Cerebellum (tissue), 4 donors: ENCODE measurements at places on chromosomes 11 and 22.

GRCh38 chr11:3635641-3636375 lies 6.0 kb downstream of the ART5 start:
- DNase-seq: no peak

DNA sequence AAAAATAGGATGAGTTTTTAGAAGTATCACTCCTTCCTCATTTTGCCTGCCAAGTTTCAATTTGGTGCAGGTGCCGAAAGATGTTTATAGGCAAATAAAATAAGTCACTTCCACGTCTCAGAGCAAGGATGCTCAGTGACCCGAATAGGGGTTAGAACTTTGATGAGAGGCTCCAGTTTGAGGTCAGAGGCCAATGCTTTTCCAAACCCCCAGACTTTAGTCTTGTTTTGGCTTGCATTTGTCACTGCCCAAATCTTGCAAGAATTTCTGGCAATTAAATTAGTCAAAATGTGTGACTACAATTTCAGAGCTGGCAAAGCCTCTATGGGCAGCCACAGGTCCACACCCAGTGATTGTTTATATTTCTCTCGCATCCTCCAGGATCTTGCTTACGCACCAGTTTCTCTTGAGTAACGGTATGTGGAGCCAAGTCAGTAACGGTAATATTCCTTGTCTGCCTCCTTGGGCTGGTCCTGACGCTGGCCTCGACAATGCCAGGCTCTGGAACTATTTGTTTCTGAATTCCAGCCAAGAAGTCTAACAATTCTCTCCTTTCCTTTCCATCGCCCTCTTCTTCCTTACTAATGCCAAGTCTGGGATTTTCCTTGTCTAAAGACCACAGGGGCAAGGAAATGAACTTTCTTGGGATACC lies 9.9 kb upstream of the NUP160 start:
- DNase-seq: no peak

DNA sequence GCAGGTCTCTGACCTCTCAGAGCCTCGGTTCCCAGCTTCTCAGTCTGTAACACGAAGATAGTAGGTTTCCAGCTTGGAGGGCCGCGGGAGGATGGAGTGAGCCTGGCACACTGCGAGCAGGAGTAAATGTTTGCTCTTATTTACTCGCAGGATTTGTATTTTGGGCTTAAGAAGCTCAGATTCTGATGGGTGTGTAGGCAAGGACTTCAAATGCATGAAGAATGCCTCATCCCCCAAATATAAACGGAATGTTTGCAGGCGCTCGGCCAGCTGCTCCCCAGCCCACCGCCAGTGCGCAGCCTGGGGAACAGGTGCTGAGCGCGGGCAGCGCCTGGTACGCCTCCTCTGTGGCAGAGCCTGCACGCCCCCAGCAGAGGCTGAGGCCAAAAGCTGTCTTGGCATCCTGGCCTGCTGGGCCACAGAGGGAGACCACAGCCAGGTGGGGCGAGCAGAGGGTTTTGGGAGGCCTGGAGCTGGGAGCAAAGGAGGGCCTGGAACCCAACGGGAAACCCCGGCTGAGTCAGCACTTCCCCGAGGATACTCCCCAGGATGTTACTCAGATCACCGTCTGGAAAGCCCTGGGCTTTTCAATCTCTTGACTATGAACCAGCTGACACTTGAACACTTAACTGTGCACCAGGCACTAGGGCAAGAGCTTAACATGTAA lies 9.4 kb downstream of the EHD1 start:
- no peak for DNase-seq

DNA sequence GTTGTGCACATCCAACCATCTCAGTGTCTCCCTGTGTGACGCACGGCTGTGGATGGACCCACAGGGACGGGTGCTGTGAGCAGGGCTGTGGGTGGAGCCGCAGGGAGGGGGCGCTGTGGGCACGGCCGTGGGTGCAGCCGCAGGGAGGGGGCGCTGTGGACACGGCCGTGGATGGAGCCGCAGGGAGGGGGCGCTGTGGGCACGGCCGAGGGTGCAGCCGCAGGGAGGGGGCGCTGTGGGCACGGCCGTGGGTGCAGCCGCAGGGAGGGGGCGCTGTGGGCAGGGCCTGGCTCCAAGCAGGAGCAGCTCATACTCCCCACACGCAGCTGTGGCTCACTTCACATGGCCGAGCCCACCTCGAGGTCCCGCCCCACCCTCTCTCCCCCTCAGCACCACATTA lies 6.0 kb upstream of the MAPK11 start:
- peak; percentile 65 for DNase-seq

DNA sequence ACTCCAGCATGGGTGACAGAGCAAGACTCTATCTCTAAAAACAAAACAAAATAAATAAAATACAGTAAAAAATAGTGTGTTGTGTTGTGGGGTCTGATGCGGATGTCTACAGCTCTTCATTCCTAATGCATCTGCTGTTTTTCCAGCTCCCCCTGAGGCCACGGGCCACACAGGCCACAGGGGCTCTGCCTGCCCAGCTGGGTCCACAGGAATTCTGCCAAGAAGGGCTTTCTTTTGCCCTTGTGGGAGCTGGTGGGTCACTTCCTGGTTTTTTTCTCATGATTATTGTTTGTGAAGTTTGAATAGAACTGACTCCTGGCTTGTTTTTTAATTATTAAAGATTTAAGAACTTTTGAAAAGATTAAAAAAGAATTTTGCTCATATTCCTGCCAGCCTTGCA lies 67.4 kb upstream of the CLDN5 start:
- DNase-seq: no peak

DNA sequence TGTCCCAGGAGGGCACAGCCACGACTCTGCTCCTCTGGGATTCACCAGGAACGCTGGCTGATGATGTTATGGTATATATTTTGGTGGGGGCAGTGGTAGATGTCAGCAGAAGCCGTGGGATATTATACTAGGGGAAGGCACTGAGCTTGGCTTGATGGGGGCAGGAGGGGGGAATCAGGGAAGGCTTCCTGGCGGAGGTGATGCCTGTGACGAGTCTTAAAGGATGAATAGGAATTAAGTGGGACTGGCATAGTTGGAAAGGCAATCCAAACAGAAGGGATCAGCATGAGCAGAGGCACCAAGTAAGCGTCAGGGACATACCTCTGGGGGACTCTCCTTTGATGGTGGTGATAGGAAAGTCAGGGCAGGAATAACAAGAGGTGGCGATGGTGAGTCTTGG lies 47.6 kb downstream of the TP53I11 start:
- no peak for DNase-seq

GRCh38 chr11:35090125-35090524 lies 48.8 kb upstream of the CD44 start:
- no peak for DNase-seq

- no peak for DNase-seq
Measured at GRCh38 chr22:43925433-43926348, 2.1 kb downstream of the PNPLA3 start.

DNA sequence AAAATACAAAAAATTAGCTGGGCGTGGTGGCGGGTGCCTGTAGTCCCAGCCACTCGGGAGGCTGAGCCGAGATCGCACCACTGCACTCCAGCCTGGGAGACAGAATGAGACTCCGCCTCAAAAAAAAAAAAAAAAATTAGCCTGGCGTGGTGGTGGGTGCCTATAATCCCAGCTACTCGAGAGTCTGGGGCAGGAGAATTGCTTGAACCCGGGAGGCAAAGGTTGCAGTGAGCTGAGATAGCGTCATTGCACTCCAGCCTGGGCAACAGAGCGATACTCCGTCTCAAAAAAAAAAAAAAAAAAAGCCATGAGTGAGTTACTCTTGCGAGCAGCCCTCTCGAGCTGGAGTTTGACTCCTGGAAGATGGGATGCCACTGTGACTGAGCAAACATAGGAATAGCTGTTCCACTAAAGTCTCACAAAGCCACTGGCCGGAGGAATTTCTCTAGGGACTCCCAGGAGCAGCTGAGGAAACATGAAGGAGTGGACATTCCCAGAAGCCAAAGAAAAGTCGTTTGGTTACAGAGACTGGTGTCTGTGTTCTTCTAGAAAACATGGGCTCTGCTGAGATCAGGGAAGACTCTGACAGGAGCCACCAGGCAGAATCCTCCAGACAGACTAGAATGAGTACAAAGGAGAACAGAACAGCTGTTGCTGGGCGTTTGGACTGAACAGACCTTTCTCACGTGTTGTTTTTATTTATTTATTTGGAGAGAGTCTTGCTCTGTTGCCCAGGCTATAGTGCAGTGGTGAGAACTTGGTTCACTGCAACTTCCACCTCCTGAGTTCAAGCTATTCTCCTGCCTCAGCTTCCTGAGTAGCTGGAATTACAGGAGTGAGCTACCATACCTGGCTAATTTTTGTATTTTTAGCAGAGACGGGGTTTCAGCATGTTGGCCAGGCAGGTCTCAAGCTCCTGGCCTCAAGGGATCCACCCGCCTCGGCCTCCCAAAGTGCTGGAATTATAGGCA lies 32.4 kb upstream of the MYH9 start:
- DNase-seq: no peak

DNA sequence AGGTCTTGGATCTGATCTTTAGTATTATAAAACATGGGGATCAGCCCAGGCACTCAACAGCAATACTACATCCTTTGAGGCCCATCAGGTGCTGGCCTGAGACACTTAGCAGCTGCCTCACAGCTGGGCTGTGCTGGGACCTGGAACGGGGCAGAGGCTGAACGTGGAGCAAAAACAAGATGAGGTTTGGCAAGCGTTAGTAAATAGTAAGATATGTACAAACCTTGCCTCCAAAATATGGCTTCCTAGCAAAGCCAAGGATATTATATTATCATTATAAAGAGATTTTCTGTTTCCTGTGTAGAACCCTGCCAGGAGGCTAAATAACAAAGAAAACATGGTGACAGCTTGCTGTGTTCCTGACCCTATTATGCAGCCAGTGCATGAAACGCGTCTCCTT lies 60.0 kb upstream of the SPON1 start:
- DNase-seq: no peak

DNA sequence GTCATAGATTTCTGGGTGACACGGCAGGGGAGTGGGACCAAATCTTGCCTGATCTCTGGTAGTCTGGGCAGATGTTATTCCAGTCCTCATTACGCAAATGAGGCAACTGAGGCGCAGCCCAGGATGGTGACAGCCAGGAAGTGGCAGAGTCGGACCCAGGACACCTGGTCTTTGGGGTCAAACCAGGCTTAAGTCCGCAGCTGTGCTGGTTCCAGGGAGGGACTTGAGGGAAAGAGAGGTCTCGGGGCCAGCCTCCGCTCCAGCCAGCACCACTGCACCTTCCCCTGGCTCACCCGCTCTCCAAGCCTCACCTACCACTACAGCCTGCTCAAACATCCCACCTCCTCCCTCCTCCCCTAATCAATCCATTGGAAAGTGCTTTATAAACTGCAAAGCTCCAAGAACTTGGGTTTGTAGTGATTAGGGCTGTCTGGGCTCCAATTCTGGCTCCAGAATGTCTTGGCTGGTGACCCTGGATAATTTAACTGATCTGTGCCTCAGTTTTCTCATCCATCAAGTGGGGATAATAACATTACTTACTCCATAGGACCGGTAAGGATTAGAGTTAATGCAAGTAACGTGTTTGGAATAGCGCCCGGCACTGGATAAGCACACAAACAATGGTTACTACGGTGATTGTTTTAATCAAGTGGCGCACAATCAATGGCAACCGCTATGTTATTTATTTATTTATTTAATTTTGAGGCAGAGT lies 526 bp upstream of the PNPLA5 start:
- no peak for DNase-seq

DNA sequence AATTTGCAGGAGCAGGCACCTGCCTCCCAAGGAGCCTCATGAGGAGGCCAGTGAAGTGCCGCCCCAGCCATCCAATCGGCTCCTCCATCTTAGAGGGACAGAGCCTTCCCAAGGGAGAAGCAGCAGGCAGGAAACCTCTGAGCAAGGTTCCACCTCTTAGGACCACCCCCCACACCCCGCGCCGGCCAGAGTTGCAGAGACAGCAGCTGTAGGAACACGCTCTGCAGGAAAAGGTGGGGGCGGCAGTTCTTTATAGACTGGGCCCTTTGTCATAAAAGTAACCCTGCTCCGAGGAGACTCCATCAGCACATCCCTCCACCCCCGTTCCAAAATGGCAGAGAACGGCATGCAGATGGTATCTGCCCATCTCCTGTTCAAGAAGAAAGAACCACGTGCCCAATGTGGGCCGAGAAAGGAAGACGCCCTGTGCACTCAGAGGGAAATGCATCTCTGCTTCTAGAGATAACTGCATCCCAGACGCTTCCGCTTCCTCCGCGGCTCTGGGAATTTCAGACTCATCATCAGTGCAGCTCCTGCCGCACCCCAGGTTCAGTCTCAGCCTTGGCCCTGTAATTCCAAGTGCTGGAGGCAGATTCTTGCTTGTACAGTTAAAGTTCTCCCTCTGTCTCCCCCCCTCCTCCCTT lies 98.5 kb downstream of the SPATA19 start:
- DNase-seq: no peak

- no peak for DNase-seq
Measured at GRCh38 chr22:19884161-19884953, 29.7 kb upstream of the GNB1L start.

DNA sequence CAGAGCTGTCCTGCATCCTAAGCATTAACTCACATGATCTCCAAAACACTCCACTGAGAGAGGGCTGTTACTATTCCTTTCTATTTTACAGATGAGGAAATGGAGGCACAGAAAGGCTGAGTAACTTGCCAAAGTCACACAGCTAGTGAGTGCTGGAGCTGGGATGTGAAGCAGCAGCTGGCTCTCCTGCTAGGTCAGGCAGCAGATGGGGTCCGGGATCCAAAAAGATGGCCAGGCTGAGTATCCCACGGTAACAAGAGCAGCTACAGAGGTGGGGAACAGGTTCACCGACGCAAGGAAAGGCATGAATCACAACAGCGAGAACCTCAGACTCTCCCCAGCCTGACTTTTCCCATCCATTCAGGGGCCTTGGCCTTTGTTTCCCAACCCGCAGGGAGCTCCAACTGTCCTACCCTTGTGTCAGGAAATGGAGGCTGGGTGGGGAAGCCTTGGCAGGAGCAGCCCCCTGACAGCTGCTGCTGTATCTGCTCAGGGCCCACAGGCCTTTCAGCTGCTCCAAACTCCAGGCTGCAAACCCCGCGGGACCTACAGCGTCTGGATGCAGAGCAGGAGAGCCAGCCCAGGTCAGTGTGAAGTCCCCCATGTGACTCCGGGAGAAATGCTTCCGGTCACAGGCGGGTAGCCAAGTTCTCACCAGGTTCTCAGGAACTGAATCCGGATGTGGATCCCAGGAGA lies 29.5 kb downstream of the DKK3 start:
- no peak for DNase-seq

DNA sequence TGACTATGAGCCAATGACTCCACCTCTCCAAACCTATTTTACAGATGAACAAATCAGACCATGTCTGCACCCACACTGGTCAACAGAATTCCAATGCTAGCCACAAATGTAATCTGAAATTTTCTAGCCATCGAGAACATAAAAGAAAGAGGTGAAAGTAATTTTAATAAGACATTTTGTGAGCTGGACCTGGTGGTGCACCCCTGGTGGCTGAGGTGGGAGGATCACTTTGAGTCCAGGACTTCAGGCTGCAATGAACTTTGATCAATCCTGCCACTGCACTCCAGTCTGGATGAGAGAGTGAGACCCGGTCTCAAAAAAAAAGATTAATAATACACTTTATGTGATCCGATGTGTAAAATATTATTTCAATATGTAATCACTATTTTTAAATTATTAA lies 9.4 kb upstream of the RNF185 start:
- DNase-seq: no peak

GRCh38 chr11:1650034-1650917 lies 20.7 kb downstream of the KRTAP5-5 start:
- no peak for DNase-seq
